ENCODE measurements at places on chromosomes 2 and 18.

- no peak for DNase-seq
Measured at GRCh38 chr2:180110469-180110868, 103.4 kb upstream of the CWC22 start.

DNA sequence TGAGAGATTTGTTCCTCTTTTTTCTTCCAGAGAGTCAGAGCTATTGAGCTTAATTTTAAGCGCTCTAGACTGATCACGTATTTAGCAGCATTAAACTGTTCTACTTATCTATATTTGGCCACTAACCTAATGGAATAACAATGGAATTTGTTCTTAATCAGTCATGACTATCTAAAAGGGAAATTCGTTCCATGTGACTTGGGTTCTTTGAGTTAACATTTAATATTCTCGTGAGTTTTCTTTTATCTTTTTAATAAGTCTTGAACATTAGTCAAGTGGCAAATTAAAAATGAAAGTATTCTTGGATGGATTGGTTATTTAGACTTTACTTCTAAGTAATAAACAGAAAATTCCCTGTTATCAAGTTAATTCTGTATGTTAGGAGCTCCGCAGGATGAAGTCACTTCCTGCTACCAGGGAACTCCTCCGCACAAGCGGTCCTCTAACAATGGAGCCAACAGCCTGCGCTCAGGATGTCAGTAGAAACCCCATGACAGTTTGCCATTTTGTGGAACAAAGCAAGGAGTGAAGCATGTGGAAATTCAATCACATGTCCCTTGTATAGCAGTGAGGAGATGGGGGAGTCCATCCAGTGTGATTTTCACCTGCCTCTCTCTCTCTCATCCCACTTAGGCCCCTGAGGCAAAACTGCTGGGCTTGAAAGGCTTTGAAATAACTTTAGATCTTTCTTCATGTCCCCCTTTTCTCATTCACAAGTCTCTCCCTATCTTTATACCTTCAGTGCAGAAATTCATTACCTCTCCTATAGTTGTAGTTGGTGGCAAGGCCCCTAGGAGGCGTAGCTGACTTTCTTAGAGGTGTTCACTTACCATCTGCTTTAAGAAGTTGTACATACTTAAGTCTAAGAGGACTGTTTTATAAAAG, 138.1 kb downstream of the WDR7 start:
- DNase-seq: no peak

DNA sequence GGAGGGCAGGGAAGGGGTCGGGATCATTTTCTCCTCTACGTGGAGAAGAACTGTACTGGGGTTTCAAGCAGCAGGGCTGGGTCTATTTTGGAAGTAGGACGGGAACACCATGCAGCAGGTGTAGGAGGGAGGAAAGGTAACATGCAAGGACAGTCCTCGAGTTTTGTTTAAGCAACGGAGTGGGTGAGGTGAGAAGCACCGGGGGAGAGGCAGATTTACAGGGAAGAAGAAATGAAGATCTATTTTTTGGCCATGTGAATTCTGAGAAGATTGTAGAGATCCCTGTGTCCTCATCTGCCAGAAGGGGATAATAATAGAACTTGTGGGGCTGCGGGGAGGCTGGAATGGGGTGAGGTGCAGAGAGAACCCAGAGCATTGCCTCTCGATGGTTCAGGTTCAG, 85.6 kb downstream of the INPP5D start:
- no peak for DNase-seq

DNA sequence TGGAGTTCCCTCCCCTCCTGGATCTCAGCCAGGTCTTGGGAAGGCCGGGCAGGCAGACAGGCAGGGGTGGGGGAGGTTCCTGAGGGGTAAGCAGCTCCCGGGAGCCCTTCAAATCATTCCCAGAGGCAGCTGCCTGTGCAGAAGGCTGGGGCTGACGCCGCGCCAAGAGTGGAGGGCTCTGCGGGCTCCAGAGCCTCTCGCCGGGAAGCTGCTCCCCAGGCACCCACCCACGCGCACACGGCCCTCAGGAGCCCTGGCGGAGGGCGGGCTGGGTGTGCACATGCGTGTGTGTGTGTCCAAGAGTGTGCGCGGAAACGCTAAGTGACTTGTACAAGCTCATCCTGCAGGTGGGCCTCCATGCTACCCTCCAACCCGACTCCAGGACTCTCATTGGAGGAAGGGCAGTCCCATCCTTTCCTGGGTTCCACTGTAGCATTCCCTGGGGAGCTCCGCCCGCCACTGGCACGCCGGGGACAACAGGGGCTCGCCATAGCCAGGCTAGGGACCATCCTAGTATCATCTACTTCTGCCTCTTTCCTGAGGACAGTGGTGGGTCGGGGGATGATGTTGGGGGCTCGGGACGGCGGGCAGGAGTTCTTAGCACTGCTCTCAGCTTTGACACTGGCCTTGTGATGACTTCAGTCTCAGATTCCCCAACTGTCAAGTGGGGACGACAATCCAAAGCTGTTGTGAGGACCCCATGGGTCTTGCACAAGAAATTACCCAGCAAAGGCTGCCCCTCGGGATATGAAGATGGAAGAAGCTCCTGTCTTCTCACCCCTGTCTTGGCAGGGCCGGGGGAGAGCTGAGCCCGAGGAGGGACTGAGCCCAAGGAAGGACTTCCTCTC, 50.3 kb downstream of the INHBB start:
- DNase-seq: no peak

- no peak for DNase-seq
Measured at GRCh38 chr18:11488175-11488574, 121.2 kb upstream of the SLC35G4 start.

Measured in lower leg skin (tissue), 4 donors.